NCI-H526 treated with DMSO at 0.1 percent for 48 hours (cell line): ENCODE measurements at places on chromosomes 16 and 17.

DNA sequence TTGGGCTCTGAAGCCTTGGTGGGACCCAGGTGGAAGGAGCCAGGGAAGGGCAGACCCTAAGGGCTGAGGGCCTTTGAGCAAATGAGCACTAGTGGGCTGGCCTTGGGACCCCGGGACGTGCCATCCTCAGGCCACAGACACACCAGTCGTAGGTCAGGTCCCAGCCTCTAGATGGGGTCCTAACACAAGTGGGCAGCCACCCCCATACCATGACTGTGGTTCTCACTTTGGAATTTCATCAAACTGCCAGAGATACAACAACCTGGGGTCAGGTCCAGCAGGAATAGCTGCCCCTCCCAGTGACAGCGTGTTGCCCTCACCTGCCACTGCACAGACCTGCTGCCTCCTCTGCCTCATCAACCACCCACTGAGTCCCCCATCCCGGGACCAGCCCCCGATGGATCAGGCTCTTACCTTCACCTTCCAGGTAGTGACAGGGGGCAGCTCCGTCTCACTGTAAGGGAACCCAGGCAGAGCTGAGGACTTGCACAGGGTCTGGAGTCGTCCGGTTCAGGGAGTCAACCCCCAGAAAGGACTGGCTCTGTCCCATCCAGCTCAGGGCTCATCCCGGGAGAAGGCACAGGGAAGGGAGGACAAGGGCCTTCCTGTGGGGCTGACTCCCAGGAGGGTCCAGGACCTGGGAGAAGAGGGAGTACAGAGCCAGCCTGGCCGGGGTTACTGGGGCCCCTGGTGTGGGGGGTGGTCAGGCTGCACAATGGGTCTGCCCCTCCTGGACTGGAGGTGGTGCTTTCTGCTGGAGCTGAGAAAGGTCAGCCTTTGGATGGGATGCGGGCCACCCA lies 40.0 kb downstream of the LGALS9 start:
- no peak for DNase-seq

DNA sequence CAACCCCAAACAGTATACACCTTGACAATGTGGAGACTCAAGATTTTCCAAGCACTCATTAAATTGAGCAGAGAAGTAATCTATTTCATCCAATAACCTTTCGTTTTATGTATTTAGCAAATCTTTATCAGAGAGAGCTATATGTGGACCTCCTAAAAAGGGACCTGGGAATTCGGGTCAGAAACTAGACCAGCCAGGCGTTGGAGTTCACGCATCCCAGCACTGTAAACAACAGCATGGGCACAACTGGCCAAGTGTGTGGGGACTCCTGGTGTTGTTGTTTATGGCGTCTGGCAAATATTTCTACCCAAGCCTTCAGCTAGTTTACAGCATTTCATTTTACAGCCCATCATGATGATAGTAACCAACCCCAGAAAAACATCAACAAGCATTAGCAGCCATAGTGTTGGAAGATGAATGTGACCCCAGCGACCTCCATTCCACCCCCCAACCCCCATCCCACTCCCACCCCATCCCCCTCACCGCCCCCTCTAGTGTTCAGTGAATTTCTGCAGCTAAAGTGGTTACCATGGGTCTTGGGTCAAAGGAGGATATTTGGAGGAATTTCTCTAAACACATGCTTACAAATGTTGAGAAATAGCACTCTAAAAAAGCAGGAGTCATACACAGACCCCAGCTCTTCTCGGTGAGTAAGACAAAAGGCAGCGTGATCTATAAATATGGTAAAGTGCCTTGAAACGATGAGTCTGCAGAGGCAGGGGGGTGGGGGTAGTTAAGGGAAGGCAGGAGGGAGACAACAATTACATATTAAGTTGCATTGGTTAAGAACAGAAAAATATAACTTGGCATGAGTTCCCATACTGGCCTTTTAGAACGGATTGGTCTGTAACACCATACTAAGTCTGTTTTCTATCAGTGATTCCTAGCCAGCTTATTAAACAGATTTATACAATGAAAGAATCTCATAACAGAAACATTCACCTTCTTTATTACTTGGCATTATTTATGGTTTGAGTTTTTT lies 91.4 kb upstream of the TBX2 start:
- no peak for DNase-seq

- DNase-seq = no peak
Measured at GRCh38 chr17:21292867-21293830, 8.6 kb downstream of the MAP2K3 start.

DNA sequence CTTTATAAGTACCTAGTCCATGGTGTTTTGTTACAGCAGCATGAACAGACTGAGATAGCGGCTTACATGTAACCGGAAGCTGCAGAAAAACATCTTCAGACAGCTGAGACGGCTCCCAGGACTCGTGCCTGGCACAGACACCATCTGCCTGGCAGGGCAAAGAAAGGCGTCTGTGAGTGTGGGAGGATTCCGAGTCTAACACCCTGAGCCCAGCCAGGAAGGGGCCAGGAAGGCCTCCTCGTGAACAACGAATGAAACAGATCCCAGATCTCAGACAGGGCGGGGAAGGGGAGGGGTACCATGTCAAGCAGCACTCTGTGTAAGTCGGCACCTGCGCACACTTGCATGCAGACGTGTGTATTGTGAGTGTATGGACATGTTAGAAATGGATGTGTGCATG lies 4.4 kb upstream of the CSNK1D start:
- DNase-seq = no peak

DNA sequence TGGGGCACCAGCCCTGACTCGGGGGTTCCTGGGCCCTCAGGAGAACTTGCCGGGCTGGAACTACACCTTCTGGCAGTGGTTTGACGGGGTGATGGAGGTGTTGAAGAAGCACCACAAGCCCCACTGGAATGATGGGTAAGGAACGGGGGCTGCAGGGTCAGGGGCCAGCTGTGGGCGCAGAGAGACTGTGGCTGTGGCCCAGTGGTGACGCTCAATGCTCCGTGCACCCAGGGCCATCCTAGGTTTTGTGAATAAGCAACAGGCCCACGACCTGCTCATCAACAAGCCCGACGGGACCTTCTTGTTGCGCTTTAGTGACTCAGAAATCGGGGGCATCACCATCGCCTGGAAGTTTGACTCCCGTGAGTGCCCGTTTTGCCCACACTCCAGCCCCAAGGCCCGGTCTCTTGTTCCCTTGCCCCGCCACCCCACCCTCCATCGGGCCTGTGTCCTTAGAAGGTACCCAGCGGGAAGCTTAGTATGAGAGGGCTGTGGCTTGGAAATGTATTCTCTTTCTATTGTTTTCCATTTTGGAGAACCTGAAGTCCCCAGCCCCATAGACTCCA lies 19.1 kb downstream of the STAT5A start:
- no peak for DNase-seq

DNA sequence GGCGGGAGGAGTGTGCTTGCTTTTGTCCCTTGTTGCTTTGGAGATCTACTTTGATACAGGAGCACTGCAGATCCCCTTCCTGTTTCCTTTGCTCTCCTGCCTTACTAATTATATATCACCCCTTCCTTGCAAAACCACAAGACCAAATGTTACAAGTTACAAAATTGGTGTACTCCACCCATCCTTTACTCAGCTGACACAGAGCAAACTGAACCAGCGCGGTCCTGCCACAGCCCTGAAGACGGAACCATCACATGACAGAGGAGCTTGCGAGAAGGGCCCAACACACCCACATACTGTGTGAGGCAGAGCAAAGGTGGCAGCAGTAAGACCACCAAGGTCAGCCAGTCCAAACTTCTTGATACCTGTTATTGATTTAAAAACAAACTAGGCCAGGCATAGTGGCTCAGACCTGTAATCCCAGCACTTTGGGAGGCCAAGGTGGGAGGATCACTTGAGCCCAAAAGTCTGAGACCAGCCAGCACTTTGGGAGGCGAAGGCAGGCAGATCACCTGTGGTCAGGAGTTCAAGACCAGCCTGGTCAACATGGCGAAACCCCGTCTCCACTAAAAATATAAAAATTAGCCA lies 33.2 kb downstream of the CYTH1 start:
- no peak for DNase-seq

DNA sequence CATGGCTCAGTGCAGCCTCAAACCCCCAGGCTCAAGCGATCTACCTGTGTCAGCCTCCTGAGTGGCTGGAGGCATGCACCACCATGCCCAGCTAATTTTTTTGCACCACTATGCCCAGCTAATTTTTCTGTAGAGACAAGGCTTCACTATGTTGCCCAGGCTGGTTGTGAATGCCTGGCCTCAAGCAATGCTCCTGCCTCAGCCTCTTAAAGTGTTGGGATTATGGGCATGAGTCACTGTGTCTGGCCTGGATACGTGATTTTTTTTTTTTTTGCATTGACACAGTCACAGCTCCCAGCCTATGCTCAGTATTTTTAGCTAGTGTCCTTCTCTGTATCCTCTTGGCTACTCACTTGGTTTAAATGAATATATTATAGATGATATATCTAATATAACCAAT lies 377.0 kb upstream of the TNRC6C start:
- DNase-seq = no peak

GRCh38 chr16:12341966-12342365 lies 365.4 kb downstream of the SNX29 start:
- DNase-seq = no peak

- DNase-seq = no peak
Measured at GRCh38 chr17:1108765-1109605, 70.8 kb downstream of the ABR start.

- DNase-seq = no peak
Measured at GRCh38 chr16:73326221-73326620, 278.3 kb upstream of the ZFHX3 start.

GRCh38 chr17:47289302-47289701 lies 34.5 kb upstream of the EFCAB13 start:
- no peak for DNase-seq

DNA sequence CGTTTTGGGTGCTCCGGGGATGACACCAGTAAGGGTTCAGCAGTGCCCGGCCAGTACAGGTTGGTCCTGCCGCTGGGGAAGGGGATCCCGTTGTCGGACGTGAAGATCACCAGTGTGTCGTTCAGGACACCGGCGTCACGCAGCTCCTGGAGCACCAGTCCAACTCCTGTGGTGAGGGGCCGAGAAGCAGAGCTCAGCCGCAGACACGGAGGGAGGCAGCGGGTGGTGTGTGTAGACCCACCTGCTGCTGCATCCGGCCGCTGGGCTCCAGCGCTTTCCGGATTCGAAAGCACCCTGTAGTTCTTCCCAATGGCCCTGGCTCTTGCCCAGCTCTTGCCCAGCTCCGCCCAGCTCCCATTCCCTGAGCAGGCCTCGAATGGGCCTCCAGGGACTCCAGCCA lies 8.0 kb downstream of the SGSH start:
- DNase-seq = no peak
